Glutamatergic neuron (in vitro differentiated cells): ENCODE measurements at places on chromosomes 4 and X.

- DNase-seq, result peak; percentile 62
These were observed 1.2 kb downstream of the PROM1 start for GRCh38 chr4:16082426-16083240.

- no peak for DNase-seq
These were observed 567.8 kb downstream of the GBA3 start for GRCh38 chr4:23260511-23260910.

GRCh38 chr4:8688041-8688907 lies 95.7 kb downstream of the CPZ start:
- DNase-seq, result peak; percentile 91

- no peak for DNase-seq
These were observed 7.9 kb downstream of the PDLIM5 start for GRCh38 chr4:94459462-94460161.

- DNase-seq, result no peak
These were observed 71.4 kb upstream of the UGT8 start for GRCh38 chr4:114527170-114527569.

- no peak for DNase-seq
These were observed 432.9 kb downstream of the GRXCR1 start for GRCh38 chr4:43325220-43325967.

DNA sequence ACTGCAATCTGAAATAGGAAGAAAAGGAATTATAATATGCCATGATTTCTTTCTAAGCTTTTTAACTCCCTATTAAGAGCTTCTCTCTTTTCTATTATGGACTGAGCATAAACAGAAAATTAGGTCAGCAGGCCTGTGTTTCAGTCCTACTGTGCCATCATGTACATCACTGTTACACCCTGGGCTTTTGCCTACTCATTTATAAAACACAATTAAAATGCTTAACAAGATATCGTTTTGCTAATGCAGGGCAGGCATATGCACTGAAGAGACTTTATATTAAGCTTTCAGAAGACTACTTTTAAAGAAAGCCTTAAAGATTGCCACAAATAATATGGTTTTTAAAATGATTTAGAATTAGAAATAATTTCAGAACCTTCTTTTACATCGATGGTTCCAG lies 828 bp upstream of the BBS12 start:
- no peak for DNase-seq

DNA sequence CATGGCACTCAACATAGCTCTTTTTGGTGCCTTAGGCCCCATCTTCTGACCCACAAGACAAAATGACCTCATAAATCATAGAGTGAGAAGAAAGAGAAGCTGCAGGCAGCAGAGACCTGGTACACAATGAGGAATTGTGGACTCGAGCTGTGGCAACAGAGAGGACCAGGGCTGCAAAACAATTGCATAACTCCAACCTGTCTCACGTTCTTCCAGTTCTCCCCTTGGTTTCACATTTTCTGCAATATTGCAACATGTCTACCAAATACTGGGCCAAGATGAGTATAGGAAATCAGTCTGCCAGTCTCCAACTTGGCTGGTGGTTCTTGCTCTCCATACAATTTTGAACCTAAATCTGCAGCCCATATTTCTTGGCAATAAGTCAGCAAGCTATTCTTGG lies 105.3 kb downstream of the KDR start:
- no peak for DNase-seq

DNA sequence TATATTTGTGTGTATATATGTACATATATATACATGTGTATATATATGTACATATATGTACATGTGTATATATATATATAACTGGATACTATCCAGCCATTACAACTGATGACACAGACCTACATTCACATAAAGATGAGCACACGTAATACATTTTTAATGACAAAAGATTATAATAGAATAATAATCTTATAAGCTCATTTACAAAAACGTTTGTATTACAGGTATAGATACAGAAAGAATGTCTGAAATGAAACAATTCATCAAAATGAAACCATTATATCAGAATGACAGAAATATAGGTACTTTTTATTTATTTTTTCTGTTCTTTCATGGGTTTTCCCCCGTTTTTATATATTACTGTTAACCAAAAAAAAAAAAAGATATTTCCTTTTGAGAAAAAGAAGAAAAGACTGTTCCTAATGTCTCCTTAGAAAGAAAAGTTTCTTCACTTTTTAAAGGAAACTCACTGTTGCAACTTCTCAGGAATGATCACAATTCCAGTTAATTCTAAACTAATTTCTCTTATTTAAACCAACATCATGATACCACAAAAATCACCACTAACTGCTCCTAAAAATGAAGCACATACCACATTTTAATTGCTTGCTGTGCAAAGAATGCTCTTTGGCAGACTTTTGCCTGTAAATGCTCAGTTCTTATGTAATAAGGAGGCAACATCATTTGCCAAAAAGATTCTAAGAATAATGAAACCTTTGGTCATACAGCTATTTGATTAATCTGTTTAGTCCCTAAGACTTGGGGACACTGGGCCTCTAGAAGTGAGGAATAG lies 18.9 kb downstream of the LEF1 start:
- no peak for DNase-seq

DNA sequence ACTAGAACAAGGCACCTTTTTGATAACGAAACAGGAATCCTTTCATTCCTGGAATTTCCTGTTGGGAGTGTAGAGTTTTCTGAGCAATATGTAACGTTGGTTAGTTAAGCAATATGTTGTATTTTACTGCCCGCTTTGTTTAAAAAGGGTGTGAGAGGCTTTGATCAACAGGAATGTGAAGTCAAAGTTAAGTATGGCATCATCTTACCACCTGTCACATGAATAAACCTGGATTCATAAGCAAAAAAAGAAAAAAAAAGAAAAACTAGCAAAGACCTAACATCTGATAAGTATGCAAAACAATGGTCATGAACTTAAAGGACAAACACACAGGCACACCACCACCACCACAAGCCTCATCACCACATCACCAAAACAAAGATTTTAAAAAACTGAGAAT lies 7.1 kb upstream of the CXCL5 start:
- no peak for DNase-seq
